Right cardiac atrium (tissue), 5 donors: ENCODE measurements at places on chromosomes 11 and 22. TPM values are rescaled to one million over a fixed set of nuclear protein-coding genes. Genes with fewer than 3 reads are reported as not detected.

Gene CCDC15
- 0.17 TPM for total RNA-seq

- no peak for DNase-seq
Measured at GRCh38 chr11:70225681-70226177, 22.6 kb downstream of the FADD start.

- DNase-seq, result no peak
Measured at GRCh38 chr22:37226514-37226913, 14.2 kb upstream of the SSTR3 start.

Gene C11orf87
- total RNA-seq, result not detected

Gene TMPRSS6
- not detected for total RNA-seq

DNA sequence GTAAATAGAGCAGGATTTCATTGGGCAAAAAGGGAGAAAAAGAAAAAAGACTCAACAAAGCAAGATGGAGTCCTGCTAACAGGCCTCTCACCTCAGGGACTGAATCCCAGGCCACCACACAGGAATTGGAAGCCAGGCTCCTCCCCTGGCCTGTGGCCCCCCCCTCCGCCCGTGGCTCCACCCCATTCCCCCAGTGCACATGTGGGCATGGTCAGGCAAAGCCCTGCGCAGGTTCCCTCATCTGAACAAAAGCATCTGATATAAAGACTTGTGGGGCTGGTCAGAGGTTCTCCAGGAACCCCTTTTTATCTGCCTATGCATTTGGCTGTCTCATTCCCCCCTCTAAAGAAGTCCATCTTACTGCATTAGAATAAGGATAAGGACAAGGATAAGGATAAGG lies 46.0 kb upstream of the PAK1 start:
- no peak for DNase-seq

DNA sequence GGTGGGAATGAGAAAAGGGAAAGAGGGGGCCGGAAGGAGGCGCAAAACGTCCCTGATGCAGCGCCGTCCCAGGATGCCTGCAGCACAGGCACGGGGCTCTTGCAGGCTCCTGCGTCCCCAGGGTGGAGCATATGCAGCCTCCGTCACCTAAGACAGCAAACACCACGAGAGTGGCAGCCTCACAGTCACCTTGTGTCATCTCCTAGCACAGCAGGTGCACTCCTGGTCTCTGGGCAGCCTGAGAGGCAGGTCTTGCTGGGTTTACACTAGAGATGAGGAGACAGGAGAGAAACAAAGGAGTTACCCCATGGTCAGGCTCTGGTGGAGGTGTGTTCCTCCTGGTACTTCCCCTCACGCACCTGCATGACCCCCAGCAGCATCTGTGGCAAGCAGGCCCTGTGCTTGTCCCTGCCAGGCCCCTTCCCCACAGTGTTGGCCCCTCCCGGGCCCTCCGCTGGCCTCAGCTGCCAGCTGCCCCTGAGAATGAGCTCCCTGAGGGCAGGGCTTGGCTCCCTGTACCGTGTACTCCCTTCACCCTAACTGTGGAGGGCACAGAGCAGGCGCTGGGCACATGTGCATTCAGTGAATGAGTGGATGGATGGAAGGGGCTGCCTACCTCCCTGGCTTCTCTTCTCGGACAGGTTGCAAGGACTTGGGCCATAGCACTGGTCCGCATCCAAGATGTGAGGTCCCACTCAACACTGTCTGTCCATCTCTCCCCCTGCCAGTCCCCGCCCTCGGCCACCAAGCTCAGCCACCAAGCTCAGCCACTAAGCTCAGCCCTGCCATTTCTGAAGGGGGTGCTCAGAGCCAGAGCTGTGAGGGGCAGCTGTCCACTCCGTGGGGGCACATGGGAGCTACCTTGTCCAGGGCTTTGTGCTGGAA lies 988.6 kb downstream of the BRD1 start:
- no peak for DNase-seq

- no peak for DNase-seq
Measured at GRCh38 chr11:2790568-2790921, 90.8 kb upstream of the KCNQ1OT1 start.

Gene ISX
- total RNA-seq, result not detected

DNA sequence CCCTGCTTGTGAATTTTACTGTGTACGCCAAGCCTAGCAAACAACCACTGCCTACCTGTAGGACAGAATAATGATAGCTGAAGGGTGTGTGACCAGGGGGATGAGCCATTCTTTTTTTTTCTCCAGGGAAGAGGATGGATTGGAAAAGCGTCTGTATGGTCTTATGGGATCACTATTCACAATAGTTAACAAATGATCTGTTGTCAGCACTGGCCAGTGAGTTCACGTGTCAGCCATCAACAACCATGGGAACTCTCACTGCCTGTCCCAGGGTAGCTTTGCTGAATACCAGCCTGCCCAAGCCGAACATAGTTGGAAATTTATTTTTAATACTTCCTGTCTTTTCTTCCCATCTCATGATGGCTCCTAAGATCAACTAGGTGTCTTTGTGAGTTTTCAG lies 170.2 kb downstream of the ST3GAL4 start:
- DNase-seq, result no peak

Gene PGA3
- total RNA-seq, result 1.2 TPM

DNA sequence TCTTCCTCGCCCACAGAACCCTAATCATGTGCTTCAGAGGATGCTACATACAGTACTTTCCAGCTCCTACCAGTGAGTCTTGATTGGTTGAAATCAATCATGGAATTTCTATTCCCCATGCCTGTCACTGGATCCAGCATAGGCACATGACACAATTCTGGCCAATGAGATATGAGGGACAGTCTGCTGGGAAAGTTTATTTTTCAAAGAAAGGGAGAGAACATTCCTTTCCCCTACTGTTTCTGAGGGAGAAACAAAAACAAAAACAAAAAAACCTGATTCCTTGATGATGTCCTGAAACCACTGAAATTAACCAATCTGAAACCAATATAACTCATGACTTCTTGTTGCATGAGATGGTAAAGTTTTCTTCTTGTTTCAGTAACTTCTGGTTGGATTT lies 3.3 kb upstream of the RCN1 start:
- no peak for DNase-seq

- DNase-seq, result no peak
Measured at GRCh38 chr11:44834846-44835245, 108.1 kb downstream of the TSPAN18 start.

GRCh38 chr11:115083144-115083806 lies 404.9 kb downstream of the NXPE2 start:
- no peak for DNase-seq

DNA sequence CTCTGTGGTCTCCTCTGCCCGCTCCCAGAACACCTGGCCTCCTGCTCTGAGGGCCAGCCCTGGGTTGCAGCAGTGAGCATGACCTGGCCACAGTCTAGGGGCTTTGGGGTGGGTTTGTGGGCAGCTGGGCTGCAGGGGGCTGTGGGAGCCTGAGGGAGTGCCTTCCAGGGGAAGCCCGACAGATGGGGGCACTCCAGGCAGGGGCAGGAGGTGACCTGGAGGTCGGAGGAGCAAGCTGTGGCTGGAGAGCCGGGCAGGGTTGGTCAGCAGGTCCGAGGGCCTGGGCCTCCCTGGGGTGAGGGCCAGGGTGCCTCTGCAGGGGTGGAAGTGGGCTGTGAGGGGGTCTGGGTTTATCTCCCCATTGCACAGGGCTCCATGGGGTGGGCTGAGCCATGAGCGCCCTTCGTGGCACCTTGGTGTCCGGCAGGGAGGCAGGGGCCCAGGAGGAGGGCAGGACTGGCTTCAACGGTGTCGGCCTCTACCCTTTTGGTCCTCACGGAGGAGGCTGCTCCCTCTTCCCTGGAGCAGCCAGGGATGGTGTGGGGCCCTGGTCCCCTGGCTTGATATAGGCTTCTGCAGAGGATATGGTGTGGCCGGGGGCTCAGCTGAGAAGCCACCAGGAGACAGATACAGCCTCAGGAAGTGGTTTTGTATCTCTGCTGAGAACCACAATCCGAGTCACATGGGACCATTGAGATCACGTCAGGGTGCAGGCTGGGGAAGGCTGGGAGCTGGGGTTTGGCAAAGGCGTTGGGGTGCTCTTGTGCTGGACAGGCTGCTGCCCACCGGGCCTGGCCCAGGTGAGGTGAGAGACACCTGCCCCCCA lies 22.3 kb downstream of the KCNQ1 start:
- DNase-seq, result no peak

Gene C1QTNF5
- total RNA-seq, result 31.0 TPM

DNA sequence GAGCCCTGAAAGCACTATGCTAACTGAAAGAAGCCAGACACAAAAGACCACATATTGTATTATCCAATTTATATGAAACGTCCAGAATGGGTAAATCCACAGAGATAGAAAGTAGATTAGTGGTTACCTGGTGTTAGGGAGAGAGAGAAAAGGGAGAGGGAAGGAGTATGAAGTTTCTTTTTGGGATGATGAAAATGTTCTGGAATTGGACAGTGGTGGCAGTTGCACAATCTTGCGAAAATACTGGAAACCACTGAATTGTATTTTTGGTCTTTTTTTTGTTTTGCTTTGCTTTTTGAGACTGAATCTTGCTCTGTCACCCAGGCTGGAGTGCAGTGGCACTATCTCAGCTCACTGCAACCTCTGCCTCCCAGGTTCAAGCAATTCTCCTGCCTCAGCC lies 63.5 kb downstream of the MRTFA start:
- DNase-seq, result no peak
